ENCODE measurements at places on chromosomes 2 and 18.

GRCh38 chr2:71850306-71850801, 297.3 kb downstream of the CYP26B1 start:
- DNase-seq = no peak

GRCh38 chr18:48138660-48139430, 208.4 kb upstream of the SMAD2 start:
- DNase-seq = no peak

DNA sequence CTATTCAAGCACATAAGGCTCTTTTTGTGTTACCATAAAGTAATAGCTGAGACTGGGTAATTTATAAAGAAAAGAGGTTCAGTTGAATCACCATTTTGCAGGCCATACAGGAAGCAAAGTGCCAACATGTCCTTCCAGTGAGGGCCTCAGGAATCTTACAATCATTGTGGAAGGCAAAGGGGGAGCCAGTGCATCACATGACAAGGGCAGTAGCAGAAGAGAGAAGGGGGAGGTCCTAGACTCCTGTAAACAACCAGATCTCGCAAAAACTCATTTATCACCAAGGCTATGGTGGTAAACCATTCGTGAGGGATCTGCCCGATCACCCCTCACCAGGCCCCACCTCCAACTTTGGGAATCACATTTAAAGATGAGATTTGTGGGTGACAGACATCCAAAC, 16.7 kb downstream of the DSG4 start:
- DNase-seq = no peak

DNA sequence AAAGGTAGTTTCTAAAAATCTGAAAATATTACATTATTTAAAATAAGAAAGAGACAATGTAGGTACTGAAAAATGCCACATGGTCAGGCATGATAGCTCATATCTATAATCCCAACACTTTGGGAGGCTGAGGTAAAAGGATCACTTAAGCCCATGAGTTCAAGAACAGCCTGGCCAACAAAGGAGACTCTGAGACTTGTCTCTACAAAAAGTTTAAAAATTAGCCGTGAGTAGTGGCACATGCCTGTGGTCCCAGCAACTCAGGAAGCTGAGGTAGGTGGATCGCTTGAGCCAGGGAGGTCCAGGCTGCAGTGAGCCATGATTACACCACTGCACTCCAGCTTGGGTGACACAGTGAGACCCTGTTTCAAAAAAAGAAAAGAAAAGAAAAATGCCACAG, 21.8 kb downstream of the ATAD2B start:
- no peak for DNase-seq

DNA sequence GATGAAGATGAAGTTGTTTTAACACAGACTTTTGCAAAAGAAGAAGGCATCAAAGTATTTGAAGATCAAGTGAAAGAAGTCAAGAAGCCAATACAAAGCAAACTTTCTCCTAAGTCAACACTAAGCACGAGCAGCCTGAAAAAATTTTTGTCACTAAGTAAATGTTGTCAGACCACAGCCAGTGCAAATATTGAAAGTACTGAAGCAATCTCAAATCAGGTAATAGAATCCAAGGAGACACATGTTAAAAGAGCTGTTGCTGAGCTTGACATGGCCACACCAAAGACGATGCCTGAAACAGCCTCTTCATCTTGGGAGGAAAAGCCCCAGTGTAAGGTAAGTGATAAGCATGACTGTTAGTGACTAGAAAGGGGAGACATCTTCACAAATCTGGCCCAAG, 75.1 kb downstream of the FSIP2 start:
- DNase-seq = no peak

- no peak for DNase-seq
These were observed 126.5 kb upstream of the MEX3C start for GRCh38 chr18:51323961-51324360.

DNA sequence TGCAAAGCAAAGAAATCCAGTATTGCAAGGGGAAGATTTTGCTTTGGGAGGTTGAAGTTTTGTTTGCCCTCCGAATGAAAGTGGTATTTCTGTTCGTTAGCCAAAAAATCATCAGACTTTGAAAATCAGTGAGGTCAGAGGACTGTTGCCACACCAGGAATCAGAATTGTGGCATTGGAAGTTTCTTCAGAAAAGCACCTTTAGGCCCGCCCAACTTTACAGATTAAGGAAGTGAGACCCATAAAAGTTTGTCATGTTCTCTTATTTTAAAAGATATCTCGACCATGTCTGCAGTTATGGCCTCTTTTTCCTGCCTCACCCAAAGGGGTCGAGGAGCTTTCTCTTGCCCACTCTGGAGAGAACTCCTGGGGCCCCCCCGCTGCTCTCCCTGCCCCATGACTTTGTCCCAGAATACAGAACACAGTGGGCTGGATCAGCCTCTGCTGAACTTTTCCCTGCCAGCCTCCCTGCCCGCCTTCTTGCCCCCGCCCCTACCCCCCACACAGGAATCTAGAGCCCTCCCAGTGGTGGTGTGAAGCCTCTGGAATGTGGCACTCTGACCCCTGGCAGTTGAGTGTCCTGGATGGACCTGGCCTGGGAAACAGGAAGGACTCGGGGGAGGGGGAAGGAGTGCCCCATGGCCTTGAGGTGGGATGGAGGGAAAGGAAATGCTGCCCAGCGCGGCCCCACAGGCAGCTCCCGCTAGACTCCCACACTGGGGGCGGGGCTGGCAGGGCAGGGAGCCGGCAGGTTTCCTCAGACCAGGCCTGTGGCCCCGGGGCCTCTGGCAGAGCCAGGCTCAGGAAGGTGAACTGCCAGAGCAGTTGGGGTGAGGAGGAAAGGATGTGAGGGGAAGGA, 25.3 kb downstream of the CRIM1 start:
- no peak for DNase-seq

DNA sequence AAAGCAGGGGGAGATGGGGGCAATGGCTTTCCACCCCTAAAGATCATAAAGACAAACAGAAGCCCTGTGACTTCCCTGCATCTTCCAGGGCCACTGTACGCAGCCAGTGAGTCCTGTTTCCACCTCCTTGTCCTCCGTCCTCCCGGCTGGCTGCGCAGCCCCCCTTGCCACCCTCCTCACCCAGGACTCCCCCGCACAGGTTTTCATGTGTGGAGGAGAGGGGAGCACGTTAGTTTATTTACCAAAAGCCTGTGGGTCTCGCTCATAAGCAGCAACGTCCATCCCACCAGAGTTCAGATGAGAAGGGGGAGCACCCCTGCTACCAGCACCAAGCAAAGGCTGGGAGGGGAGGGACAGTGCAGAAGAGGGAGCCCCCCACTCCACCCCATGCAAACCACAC, 11.7 kb downstream of the CYP26B1 start:
- DNase-seq = no peak

DNA sequence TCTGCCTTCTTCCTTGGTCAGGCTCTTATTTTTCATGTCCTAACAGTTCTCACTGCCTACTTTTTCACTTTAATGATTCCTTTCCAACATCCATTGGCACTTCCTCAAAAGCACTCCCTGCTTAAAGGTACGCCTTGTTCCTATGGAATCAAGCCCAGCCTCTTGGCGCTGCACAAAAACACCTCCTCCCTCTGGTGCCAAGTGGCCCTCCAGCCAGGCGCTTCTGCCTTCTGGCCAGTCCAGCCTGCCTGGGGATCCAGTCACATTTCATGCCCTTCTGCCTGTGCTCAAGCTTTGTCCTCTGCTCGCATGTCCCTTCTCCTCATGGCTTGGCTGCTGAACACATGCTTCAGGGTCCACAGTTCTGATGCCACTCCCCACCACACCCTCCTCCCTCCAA, 6.3 kb downstream of the TPRKB start:
- no peak for DNase-seq

DNA sequence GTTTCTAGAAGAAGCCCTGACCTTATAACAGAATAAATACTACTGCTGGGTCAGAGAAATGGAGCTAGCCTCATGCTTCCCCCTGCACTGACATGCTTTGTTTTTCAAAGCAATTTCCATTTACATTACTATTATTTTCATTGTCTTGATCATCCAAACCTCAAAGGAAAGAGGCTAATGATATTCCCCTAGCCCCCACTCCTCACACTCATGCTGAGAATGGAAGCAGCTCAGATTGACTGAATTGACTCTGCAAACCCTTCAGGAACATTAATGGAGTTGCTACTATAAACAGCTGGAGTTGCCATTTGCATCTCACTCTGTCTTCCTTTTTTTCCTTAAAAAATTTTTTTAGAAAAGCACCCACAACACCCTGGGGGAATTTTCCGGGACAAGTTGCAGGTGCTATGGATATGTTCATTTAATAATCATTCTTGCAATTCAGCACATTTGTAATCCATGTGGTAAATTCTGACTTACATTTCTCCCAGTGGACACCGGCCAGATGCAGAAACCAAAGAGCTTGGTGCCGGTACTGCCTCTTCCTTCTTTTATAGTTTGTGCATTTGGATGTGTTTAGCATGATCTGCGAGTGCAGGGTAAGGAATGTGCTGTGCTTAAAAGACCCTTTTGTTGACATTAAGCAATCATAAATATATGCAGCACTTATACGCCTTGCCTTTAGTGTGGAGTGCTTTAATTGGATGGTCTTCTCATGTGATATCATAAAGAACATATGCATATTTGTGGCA, 103.3 kb upstream of the OSR1 start:
- no peak for DNase-seq

DNA sequence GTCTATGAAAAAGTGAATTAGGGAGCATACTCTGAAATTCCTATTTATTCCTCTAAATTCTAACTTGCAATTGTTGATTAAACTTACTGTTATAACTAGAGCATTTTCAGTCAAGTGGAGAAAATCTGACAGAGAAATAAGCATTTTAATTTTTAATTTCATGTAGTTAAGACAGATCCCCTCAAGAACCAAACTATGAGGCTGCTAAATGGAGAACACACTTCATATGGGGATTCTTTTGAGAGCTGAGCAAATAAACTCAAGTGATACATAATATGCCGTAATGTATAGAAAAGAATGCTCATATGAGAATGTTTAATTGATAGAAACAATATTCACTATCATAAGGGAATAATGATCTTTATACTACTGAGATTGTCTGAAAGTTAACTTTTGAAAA, 340.8 kb downstream of the ERBB4 start:
- DNase-seq = no peak

DNA sequence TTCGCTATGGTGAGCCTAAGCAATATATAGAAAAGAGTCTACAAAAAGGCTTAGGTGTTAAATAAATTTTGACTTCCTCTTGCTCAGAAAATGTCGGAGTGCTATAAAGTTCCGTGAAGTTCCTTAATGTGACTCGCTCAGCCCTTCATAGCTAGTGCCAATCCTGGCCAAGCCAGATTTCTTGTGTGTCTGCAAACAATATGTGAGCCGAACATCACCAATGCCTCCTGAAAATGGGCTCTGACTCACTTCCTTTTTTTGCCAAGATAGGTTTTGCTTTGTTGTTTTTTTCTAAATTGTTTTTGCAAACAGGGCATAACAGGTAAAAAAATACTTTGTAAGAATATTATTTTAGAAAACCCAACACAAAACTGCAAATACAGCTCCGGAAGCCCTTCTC, 26.1 kb downstream of the CDC42EP3 start:
- DNase-seq = peak; percentile 49

GRCh38 chr2:58515827-58516573, 274.9 kb upstream of the FANCL start:
- DNase-seq = no peak

DNA sequence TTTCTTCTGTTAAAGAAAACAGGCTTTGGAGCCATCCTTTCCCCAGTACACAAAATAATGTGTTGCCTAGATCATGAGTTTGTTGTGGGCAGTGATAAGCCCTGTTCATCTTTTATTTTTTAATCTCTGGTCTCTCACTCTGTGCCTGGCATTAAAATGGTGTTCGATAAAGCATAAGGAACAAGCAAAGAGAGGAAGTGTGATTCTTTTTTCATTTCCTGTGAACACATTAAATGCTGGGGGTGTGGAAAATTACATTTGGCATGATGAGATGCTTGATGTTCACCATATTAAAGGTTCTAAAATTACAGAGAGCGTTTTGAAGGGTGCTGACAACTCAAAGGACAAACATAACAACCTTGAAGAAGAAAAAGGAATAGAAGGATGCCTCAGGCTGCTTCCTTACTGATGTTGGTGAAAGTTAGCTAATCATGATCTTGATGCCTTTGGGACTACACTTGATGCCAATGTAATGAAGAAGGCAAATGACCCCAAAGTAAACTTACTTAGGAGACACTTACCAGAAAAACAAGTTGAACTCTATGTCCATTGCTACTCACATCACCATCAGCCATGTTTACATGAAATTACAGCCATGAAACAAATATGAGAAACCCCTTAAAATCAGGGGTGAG, 33.0 kb downstream of the TMEFF2 start:
- no peak for DNase-seq

GRCh38 chr18:4172196-4173100, 282.7 kb downstream of the DLGAP1 start:
- no peak for DNase-seq

DNA sequence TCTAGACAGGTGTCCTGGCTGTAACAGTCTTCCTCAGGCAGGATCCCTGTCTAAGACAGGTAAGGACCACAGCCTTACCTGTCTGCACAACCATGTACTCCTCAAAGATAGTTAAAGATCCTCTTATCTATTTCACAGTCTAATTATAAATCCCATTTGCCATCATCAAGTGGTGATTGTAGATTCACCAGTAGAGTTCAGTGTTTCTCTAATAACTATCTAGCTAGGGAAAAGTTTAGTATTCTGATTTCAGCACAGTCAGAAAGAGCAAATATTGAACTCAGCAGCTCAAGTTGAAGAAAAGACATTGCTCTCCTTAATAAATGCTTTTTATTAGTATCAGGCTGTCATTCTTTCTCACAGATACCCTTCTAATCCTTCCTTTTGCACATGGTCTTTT, 1305.5 kb upstream of the NXPH2 start:
- no peak for DNase-seq

- no peak for DNase-seq
These were observed 61.3 kb downstream of the SP110 start for GRCh38 chr2:230158468-230158867.

DNA sequence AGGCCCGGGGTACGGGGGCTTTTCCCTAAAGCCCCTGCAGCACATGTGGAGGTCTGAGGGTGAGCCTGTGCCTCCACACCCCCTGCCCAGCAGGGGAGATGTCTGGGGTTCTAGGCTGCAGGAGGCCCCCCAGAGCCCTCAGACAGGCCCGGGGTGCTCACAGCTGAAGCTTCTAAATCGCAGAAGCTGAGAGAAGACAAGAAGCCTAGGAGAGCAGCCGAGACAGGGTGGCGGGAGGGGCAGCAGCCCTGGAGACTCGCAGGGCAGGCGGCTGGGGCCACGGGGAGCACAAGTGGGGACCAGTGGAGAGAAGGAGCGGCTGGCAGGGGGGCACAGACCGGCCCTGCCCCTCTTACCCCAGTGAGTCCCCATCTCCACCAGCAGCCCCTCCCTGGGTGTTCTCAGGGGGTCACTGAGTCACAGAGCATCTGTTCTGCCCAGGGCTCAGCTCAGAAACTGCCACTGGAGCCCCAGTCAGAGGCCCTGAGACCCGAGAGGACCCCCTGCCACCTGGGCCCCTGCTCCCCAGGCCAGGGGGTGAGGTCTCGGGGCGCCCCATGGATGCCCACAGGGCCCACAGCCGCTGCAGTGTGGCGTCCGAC, 26.1 kb downstream of the GPC1 start:
- DNase-seq = no peak

Measured in CD4-positive, alpha-beta T cell treated with Interleukin-17A for 1 hour (primary cell).